ENCODE measurements at places on chromosomes 13 and 19. TPM values are rescaled to one million over a fixed set of nuclear protein-coding genes. Genes with fewer than 3 reads are reported as not detected.

DNA sequence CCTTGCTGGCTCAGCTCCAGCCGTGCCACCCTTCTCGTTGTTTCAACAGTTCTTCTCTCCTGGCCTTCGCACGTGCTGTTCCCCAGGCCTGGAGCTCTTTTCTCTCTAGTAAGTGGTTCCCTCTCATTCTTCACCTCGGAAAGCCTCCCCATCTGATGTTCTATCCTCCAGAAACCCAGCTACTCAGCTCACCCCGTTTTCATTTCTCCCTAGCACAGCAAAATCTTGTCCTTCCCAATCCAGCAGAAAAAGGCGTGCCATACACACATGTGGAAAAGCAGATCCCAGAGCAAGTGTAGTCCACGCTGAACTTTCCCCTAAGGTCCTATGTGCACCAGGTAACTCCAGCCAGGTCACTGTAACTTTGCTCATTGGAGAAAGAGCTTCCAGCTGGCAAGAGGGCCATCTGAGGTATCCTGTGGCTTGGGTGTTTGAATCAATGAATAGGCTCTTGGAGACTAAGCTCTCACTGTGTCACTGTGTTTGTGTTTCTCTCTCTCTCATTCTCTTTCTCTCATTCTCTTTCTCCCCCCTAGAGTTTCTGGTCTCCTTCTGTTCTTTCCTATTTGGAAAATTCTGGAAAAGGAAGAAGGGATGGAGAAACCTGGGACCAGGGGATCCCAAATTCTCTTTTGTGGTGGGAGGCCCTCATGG, 49.0 kb downstream of the COLGALT1 start:
- DNase-seq = no peak

DNA sequence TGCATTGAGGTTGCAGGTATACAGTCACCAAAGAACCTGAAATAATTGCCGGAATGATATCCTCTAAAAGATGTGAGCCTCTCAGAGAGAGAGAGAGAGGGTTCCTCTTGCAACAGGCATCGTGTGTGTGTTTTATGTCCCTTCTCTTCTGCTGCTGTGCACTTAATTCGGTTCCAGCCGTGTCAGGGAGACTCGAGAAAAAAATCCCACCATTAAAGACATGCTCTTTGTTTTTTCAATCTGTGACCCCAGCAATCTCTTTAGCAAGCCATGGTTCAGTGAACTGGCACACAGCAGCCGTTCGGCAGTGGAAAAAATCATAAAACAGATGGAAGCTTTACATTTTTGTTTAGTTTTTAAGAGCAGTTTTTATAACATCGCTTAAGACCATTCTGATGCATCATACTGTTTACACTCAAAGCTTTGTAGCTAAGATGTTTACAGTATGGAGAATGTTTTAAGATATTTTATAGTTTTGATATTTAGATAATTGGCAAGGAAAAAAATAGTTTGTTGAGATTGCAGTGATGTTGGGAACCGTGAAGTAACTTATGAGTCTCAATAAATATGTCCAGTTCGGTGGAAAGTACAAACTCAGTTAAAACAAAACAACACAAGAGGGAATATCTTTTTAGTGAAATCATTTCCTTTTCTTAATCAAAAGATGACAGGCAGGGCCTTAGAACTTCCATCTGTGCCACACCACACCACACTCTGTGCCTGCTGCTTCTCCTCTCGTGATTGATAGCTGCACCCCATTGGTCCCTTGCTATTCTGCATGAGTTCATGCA, 31.2 kb upstream of the ZNF536 start:
- DNase-seq = no peak

DNA sequence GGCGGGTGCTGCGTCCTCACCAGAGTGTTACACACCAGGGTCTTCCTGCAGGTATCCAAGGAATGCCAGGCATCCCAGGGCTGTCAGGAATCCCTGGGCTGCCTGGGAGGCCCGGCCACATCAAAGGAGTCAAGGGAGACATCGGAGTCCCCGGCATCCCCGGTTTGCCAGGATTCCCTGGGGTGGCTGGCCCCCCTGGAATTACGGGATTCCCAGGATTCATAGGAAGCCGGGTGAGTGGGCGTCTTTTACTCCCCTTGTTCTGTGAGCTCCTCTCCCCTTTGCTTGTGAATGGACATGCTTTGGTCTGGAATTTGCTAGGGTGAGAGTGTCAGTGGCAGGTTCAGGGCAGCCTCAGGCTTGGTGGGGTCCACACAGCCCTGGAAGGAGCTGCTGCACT, 75.9 kb downstream of the RAB20 start:
- no peak for DNase-seq

DNA sequence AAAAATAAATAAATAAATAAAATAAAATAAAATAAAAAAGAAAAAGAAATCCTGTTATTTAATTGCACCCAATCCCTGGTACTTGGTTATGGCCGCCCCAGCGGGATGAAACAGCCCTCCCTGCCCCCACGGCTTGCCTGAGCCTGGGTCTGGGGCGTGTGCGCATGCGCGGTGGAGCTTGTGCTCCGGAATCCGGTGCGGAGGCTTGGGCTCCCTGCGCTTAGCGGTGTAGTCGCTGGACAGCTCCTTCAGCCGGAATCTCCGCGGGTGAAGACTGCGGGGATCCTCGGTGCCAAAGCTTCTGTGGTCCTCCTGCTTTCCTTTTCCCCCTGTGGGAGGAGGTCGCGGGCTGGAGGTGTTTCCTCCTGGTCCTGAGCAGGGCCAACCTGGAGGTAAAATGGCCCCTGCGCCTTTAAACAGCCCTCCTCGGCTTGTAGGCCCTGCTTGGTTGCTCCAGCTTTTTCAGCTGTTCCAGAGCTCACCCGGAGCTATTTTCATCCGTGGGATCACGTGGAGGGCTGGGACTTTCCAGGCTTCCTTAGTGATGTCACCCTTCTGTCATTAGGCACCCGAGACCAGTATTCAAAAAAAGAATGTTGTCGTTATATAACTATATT, at the start of gene PLA2G4C:
PLA2G4C (minus strand) TSS at position 468 of the 617 bp plus-strand sequence. CDS start 4,288 bp downstream, outside the sequence.
- DNase-seq = peak; percentile 89

GRCh38 chr13:111202156-111202621, 87.1 kb downstream of the ARHGEF7 start:
- DNase-seq = no peak

The SHANK1 gene
- 0.29 TPM for total RNA-seq

The C1QTNF9B gene
- total RNA-seq = not detected

The DNMT1 gene
- 61.1 TPM for total RNA-seq
